ENCODE measurements at places on chromosomes 3 and 15. TPM values are rescaled to one million over a fixed set of nuclear protein-coding genes. Genes with fewer than 3 reads are reported as not detected.

ANKRD34C gene
- not detected for total RNA-seq

C2CD4A gene
- total RNA-seq, result 0.26 TPM

MUSTN1 gene
- total RNA-seq, result 0.22 TPM

RNF168 gene
- 25.3 TPM for total RNA-seq

CPN2 gene
- not detected for total RNA-seq

Data from A172 (cell line).